ENCODE measurements at places on chromosomes 4 and X.

DNA sequence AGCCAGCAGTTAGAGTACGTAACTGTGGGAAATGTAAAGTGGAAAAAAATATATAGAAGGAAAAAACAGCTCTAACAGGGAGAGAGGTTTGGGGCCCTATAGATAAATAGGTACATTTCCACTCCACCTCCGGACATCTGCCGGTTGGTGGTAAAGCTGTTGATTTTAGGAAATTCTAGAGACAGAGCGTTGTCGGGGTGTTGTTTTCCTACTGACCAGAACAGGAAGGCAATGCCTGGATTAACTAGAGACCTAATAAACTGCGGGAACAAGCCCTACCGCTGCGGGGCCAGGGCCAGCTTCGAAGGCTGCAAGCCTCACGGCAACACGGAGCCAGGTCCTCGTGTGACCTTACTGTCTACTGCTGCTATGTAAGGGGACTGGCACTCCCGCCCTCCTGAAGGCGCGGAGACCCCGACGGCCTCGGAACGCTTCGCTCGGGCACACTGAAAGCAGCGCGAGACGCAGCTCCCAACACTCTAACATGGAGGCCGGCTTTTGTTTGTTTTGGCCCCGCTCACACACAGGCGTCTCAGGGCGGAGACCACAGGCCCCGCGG, 702 bp upstream of the CDKN2AIP start:
- H3K36me3 ChIP-seq, result peaks cover 45% of the 10 kb centered on the region
- no peaks in the 10 kb centered on the region for H3K27me3 ChIP-seq
- H3K27ac ChIP-seq, result peak overlapping the region; percentile 96
- H3K4me3 ChIP-seq, result peak overlapping the region; percentile 94
- no peak for DNase-seq
- H3K4me1 ChIP-seq, result peaks cover 41% of the 10 kb centered on the region

DNA sequence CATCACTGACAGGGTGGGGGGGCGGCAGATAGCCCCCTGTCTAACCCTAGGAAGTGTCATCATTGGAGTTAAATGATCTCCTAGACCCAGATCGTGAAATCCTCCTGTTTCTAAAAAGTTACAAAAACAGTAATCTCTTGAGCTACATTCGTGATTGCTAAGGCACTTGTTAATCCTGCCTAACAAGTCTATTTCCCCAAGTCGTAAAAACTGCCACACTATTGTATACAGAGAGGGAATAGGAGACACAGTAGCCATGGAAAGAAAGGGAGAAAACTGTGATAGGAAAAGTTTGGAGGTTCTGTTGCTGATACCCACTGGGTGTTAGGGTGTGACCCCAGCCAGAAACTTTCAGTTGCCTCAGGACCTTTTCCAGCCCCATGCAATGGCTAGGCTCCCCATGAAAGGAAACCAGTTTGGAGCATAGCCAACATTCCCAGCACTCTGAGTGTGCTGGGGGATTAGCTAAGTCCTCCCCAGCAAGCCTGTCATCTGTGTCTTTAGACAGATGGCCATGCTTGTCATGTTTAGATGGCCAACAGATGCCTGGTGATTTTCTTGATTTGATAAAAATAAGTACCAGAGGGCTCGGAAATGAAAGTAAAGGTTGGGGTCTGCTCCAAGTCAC, 63.3 kb upstream of the ANXA10 start:
- no peaks in the 10 kb centered on the region for H3K4me1 ChIP-seq
- no peak overlapping the region for H3K4me3 ChIP-seq
- H3K36me3 ChIP-seq, result no peaks in the 10 kb centered on the region
- H3K27me3 ChIP-seq, result no peaks in the 10 kb centered on the region
- no peak for DNase-seq
- H3K27ac ChIP-seq, result no peak overlapping the region

- no peak overlapping the region for H3K27ac ChIP-seq
- H3K4me1 ChIP-seq, result no peaks in the 10 kb centered on the region
- H3K36me3 ChIP-seq, result no peaks in the 10 kb centered on the region
- DNase-seq, result no peak
- no peaks in the 10 kb centered on the region for H3K27me3 ChIP-seq
Measured at GRCh38 chr4:89914609-89915550, 20.2 kb downstream of the MMRN1 start.

GRCh38 chrX:149830192-149830873, 48.6 kb downstream of the MAGEA9 start:
- DNase-seq, result peak; percentile 56
- peak overlapping the region; percentile 88 for H3K27ac ChIP-seq
- H3K36me3 ChIP-seq, result no peaks in the 10 kb centered on the region
- peaks cover 23% of the 10 kb centered on the region for H3K4me1 ChIP-seq
- peak overlapping the region; percentile 69 for H3K4me3 ChIP-seq

DNA sequence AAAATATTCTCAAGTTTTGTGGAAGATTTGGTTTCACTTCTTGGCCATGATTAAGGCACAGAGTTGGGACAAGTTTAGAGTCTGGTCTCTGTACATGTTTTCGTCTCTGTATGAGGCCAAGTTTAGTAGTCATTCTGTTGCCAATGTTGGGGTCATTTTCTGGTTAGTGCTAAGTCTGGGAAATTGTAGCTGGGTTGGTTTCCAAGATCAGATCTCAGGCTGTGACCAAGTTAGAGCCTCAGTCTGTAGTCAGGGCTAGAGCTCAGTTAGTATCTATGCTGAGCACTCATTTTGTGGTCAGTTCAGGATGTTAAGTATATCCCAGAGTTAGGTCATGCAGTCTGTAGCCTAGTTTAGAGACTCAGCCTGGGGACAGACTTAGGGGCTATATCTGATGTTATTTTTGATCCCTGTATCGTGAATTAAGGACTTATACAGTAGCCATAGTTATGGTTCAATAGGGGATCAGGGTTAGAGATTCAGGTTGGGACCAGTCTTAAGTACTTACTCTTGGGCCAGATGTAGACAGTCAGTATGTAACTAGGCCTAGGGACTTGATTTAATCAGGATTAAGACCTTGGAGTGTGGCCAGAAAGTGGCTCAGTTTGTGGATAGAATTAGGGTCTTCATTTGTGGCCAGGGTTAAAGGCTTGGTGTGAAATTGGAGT, 6.6 kb upstream of the ENOX2 start:
- no peak for DNase-seq
- H3K4me1 ChIP-seq, result no peaks in the 10 kb centered on the region
- H3K27me3 ChIP-seq, result peaks cover 5% of the 10 kb centered on the region

GRCh38 chrX:20653070-20653469, 386.4 kb upstream of the RPS6KA3 start:
- no peak overlapping the region for H3K4me3 ChIP-seq
- H3K27ac ChIP-seq, result no peak overlapping the region
- no peaks in the 10 kb centered on the region for H3K4me1 ChIP-seq
- no peaks in the 10 kb centered on the region for H3K36me3 ChIP-seq
- DNase-seq, result no peak
- H3K27me3 ChIP-seq, result peaks cover 10% of the 10 kb centered on the region

DNA sequence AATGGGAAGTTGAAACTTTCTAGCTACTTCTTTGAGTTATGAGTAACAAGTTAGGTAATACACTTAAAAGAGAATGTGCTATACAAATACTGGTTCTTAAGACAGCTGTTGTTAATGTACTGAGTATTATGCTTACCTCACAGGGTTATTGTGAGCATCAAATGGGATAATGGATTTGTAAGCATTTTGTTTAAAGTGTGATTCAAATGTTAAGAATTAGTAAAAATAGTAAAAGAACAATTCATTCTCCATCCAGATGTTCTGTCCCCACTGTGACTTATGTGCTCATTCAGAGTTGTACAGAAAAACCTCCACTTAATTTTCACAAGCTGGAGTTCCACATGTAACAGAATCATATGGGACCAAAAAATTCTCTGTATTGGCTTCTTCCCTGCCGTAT, 63.6 kb downstream of the AR start:
- H3K27ac ChIP-seq, result no peak overlapping the region
- H3K4me1 ChIP-seq, result no peaks in the 10 kb centered on the region
- no peak for DNase-seq
- no peak overlapping the region for H3K4me3 ChIP-seq
- H3K27me3 ChIP-seq, result peaks cover 36% of the 10 kb centered on the region

- no peak overlapping the region for H3K27ac ChIP-seq
- no peaks in the 10 kb centered on the region for H3K4me1 ChIP-seq
Measured at GRCh38 chr4:109754093-109754857, 24.4 kb upstream of the PLA2G12A start.

DNA sequence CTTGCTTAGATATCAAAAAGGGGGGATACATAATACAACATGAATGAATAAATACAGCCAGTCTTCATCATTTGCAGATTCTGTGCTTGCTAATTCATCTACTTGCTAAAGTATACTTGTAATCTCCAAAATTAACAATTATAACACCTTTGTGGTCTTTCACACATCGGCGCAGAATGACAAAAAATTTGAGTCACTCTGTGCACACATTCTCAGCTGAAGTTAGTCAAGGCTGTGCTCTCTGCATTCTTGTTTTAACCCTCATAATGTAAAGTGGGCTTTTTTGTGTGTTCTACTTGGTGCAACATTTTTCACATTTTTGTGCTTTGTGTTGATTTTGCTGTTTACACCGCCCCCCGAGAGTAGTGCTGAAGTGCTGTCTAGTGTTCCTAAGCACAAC, 65.8 kb upstream of the GPRIN3 start:
- DNase-seq, result no peak
- no peak overlapping the region for H3K27ac ChIP-seq
- H3K27me3 ChIP-seq, result no peaks in the 10 kb centered on the region
- no peak overlapping the region for H3K4me3 ChIP-seq
- H3K4me1 ChIP-seq, result peaks cover 2% of the 10 kb centered on the region

DNA sequence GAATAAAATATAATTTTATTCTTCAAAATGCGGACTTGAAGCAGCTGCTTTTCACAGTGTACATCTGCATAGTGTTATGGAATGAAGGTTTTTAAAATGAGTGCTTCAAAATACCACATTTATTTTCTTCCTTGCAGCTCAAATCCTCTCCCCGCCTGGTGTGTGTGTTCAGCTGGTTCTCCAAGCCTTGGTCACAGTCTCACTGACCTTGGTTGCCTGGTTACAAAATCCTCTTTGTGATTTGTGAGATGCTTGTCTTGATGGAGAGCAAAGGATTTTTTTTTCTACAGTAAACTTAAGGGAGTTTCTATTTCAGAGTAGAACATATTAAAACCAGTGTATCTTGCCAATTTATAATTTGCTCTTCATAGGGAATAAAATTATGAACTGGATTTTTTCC, 139.2 kb downstream of the PCDH18 start:
- DNase-seq, result no peak
- no peak overlapping the region for H3K4me3 ChIP-seq
- no peaks in the 10 kb centered on the region for H3K36me3 ChIP-seq
- H3K4me1 ChIP-seq, result no peaks in the 10 kb centered on the region

- no peaks in the 10 kb centered on the region for H3K27me3 ChIP-seq
- DNase-seq, result no peak
- no peak overlapping the region for H3K4me3 ChIP-seq
- H3K27ac ChIP-seq, result no peak overlapping the region
Measured at GRCh38 chr4:176656108-176656507, 136.6 kb downstream of the VEGFC start.

Measured in activated T-cell treated with anti-CD3 and anti-CD28 coated beads, Interleukin-2, amount 50 U/mL, for 24 hours (primary cell).